Esophagus squamous epithelium (tissue), 5 donors: ENCODE measurements at places on chromosomes 5 and 9. TPM values are rescaled to one million over a fixed set of nuclear protein-coding genes. Genes with fewer than 3 reads are reported as not detected.

ADCY2 gene
- 0.19 TPM for total RNA-seq

HIGD2A gene
- 122 TPM for total RNA-seq

PKD2L2 gene
- not detected for total RNA-seq

PCDHB9 gene
- total RNA-seq, result 0.57 TPM

IFNK gene
- not detected for total RNA-seq

CAMK2A gene
- total RNA-seq, result not detected

MZB1 gene
- 0.61 TPM for total RNA-seq

WWC1 gene
- 25.0 TPM for total RNA-seq

TRIM7 gene
- 52.0 TPM for total RNA-seq

GTF3C4 gene
- 14.3 TPM for total RNA-seq

SGCD gene
- total RNA-seq, result 1.0 TPM

PTBP3 gene
- total RNA-seq, result 71.9 TPM

GOLGA1 gene
- 17.0 TPM for total RNA-seq

SPATA31A1 gene
- total RNA-seq, result not detected

STC2 gene
- 1.6 TPM for total RNA-seq

COL5A1 gene
- total RNA-seq, result 6.0 TPM

MSMP gene
- total RNA-seq, result not detected

DIRAS2 gene
- not detected for total RNA-seq

UBQLN1 gene
- total RNA-seq, result 90.2 TPM

GNG10 gene
- total RNA-seq, result 54.9 TPM

NTNG2 gene
- total RNA-seq, result 0.35 TPM

GARIN3 gene
- not detected for total RNA-seq

CDO1 gene
- total RNA-seq, result not detected

FGF10 gene
- total RNA-seq, result 1.4 TPM

MED27 gene
- 17.9 TPM for total RNA-seq

FOXD4L5 gene
- 0.19 TPM for total RNA-seq

MEIKIN gene
- not detected for total RNA-seq

AQP7 gene
- total RNA-seq, result 0.57 TPM

GCNT4 gene
- 1.4 TPM for total RNA-seq

DTWD2 gene
- total RNA-seq, result 7.4 TPM

UGT3A1 gene
- not detected for total RNA-seq

ANKRD31 gene
- 0.72 TPM for total RNA-seq

SPATA31C1 gene
- not detected for total RNA-seq

COL15A1 gene
- total RNA-seq, result 10.6 TPM

MYMK gene
- total RNA-seq, result not detected

NFIB gene
- total RNA-seq, result 20.0 TPM

EPB41L4A gene
- total RNA-seq, result 21.0 TPM

CFAP77 gene
- not detected for total RNA-seq

LRRTM2 gene
- total RNA-seq, result 3.1 TPM

CDC20B gene
- total RNA-seq, result not detected

BHMT2 gene
- 1.5 TPM for total RNA-seq

ARHGEF39 gene
- total RNA-seq, result 1.3 TPM

HCN1 gene
- total RNA-seq, result not detected

MELK gene
- 17.5 TPM for total RNA-seq

GFI1B gene
- total RNA-seq, result 0.57 TPM

CCNI2 gene
- total RNA-seq, result 0.29 TPM

ARL14EPL gene
- not detected for total RNA-seq

FOXD4L3 gene
- total RNA-seq, result not detected

UNC5A gene
- total RNA-seq, result not detected

ENDOG gene
- total RNA-seq, result 36.2 TPM
